ENCODE measurements at places on chromosomes 2 and 18.

GRCh38 chr2:49837561-49838293, 683.4 kb upstream of the FSHR start:
- no peak for DNase-seq

GRCh38 chr2:15539999-15540398, 21.1 kb downstream of the NBAS start:
- DNase-seq = no peak

- DNase-seq = no peak
Observed at GRCh38 chr18:75244351-75245313, 34.0 kb downstream of the TSHZ1 start.

DNA sequence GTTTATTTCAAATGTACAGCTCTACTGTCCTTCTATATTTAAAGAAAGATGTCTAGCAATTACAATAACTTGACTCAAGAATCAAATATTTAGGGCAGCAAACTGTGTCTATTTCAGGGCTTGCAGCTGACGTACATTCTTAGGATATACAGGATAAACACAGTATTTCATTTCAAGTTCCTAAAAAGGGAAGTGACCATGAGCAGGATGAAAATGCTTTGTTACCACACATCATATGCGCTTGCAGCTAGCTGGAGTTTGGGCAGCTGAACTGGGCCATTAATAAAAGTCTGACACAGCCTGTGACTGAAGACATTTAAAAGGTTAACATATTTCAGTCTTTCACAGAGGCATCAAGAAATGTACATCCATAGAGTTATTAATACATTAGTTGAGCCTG, 264.6 kb upstream of the TRIB2 start:
- DNase-seq = no peak

DNA sequence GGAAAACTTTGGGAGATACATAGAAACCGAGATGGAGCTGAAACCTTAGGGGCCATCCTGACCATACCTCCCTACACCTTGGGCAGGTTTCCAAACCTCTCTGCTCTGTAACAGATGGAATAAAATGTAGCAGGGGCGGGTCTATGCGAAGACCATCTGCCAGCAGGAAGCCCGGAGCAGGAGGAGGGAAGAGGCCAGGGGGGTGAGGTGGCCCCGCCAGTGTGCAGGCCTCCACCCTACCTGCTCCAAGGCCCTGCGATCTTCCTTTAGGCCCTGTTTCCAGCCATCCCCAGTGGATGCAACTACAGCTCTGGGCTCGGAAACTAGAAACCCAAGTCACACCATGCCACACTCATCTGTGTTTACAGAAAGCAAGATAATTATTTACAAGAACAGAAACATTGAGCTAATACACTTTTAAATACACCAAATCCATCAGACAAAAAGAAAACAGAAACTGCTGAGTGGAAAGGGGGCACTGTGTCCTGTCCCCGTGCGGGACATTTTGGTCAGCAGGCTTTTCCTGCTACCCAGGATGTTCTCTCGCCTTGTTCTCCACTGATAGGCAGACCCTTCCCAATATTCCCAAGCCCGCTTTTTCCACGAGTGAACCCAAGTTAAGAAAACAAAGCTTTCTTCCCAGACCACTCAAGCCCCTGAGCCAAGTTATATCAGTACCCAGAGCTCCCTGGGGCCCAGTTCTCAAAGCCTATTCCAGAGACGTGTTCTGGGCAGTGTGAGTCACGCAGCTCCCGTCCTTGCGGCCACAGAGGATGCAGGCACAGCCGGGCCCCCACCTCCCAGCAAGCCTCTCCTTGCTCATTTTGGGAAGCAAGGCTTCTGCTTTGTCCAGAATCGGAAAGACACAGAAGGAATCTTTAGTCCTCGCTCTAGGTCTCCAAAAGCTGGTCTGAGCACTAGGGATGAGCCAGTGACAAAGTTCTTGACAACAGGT, 17.3 kb downstream of the CIB4 start:
- no peak for DNase-seq

DNA sequence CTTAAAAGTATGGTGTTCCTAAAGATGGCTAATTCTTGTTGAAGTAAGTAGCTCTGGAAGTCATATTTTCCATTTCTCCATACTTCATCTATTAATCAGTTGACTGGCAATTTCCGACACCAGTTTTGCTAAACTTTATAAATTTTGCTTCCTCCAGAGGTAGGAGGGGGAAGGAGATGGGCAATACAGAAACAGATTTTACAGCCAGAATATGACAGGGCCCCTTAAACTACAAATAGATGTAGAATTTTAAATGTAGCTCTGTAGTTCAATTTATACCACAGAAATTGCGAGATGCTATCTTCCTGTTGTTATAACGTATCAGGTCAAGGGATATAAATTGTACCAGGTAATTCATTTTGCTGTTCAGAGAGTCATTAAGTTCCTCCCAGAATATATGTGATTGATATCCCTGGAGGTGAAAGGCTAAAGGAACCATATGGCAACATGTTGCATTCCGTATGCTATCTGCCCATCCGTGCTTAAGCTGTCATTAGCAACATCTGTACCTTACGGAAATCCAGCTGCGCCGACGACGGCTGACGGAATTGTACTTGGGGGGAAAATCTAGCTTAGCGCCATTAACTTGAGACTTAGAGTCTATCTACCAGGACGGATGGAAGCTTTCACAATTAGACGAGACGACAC, 8.4 kb upstream of the NR4A2 start:
- DNase-seq = no peak

DNA sequence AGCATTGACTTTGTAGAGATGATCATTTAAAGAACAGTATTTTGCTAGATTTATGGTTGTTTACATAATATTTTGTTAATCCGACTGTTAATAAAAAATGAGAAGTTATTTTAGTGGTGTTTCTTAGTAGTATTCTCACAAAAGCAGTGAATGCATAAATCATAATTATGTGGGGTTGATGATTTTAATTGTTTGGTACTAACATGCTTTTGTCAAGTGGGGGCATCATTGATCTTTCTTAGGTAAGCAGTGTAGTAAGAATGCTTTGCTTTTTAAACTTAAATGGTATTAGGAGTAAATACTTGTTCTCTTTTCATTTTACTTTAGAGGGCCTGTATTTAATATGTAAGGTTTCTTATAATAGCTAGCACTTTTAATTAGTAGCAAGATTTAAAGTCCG, 109.2 kb upstream of the OTX1 start:
- DNase-seq = no peak

DNA sequence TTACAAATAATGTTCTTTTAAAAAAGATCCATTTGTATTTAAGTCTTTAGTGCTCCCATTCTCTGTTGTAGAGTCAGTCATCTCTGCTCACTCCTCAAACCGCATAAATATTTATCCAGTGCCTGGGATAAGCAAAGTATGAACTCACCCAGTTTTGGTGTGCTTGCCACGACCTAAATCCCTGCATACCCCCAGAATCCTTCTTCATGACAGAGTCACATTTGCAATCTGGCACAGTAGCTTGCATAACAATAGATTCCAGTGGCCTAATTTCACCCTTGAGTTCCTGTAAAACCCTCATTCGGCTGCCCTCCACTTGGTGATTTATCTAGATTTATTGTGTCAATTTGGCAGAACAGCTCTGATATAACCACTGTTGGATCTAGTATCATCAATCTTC, 92.9 kb downstream of the DTNA start:
- no peak for DNase-seq

DNA sequence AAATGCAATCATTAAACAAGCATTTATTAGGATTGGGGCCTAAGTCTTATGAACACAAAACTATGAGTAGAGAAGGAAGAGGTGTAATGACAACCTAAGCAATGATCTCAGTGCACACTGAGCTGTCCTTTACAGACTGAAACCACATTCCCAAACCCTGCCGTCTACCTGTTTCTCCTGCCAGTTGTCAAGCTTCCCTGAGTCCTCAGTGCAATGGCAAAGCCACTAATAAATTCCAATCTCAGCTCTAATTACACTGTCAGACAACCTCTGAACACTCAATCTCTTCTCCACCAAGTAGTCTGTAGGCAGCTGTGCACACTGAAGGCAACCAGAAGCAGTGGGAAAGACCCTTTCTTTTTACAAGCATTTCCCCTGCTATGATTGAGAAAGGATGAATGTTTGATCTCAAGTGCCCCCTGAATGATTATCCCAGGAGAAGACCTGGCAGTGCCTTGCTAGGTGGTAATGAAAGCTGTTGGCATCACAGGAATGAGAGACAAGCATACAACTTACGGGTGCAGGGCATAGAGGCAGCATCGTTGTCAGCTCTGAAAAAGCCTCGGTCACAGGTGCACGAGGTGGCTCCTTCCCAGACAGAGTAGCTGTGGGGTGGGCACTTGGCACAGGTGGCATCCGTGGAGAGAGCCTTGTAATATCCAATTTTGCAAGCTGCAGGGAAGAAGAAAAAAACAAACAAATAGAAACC, 71.4 kb downstream of the EPHA4 start:
- no peak for DNase-seq

GRCh38 chr2:16050908-16051489, 110.6 kb downstream of the MYCN start:
- no peak for DNase-seq

DNA sequence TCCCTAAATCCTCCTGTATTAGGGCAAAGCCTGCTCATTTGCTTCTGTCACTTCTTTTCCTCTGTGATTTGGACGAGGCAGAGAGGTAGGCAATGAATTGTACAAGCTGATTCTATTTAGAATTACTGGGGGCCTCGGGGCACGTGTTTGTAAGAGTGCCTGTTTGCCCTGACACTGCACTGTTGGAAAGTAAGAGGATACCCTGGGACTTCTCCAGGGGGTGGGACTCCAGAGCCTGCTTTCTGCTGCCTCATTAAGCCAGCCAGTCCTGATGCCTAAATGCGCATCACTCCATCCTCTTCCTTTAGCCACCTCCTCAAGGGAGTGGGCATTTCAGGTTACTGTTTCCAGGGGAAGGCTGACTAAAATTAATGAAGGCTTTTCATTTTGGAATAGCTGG, 134.3 kb downstream of the TDRD15 start:
- DNase-seq = peak; percentile 6

- no peak for DNase-seq
Observed at GRCh38 chr2:7525746-7526145, 608.5 kb downstream of the RNF144A start.

DNA sequence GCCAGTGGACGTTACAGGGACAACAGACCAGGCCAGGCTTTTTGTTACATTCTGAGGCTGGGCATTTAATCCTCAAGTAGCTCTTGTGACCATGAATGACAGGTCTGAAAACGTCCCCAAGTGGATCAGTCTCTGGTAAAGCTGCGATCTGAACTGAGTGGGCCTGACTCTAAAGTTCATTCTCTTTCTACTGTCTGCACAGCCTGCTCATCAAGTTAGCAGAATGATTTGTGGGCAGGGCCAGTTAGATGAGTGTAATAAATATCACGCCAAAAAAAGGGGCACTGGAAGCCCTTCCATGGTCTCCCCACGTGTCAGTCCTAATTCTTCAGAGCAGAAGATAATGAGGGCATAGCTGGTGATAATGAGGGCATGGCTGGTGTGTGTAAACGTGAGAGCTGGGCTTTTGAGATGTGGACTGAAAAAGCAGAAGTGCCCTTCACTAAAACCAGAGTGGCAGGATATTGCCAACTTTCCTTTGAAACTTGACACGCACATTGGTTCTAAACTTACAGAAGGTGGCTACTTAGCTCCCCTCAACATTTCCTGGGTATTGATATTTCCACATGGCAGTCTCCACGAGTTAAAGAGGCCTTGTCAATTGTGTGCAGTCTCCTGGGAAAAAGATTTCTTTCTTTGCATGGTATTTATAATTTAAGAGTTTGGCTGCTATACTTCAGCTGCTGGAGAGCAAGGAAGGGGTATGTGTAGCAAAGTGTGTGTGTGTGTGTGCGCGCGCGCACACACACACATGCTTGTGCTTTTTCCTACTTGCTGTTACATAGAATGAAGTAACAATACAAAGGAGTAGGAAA, 72.7 kb upstream of the LYPD6B start:
- DNase-seq = no peak

- no peak for DNase-seq
Observed at GRCh38 chr2:3725002-3725401, 21.6 kb downstream of the DCDC2C start.

- DNase-seq = no peak
Observed at GRCh38 chr2:49271060-49271606, 116.8 kb upstream of the FSHR start.

- no peak for DNase-seq
Observed at GRCh38 chr2:96797066-96797625, 18.9 kb upstream of the CNNM3 start.

GRCh38 chr2:37832590-37833197, 92.4 kb upstream of the RMDN2 start:
- peak; percentile 92 for DNase-seq

DNA sequence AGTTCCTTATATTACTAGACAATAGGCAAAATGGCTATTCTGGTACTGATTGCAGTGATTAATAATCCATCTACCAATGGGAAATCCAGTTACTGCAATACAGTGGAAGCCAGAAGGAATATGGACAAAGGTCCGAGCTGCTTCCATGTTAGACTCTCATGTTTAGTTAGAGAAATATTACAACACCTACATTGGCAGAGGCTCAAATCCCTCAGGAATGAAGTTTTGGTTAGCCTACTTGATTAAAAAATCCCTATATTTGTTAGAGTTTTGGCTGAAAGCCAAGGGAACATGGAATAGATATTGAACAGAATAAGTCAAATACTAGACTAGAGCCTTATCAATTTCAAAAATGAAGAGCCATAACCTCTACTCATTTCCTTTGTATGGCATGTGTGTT, 48.5 kb downstream of the ARL6IP6 start:
- DNase-seq = no peak

DNA sequence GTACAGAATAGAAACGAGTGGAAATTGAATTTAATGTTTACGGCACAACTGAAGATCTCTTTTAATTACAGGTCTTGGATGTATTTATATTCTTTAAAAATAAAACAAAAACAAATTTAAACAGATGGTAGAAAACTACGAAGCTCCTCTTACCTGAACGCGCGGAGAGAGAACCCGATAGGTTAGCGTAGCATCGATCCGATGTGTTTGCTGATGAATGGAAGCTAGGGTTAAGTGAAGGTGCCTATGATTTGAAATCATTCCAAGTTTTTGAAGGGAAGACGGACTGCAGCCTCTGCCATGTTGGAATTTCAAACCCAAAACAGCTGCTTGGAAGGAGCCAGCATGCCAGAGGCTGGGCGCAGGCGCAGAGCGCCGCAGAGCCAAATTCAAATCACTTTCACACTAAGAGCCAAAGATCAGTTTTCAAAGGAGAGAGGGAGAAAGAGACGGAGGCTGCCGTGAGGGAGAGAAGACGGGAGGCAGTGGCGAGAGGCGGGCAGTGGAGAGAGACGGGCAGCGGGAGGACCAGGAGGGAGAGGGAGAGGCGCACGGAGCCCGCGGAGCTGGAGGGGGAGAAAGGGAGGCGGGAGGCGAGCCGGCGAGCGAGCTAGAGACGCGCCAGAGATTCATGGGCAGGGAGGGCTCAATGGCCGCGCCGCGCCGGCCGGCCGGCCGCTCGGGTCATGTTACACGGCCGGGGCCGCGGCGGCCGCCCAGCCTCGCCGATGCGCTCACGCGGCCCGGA, at the start of gene FIGN:
TSS of gene FIGN (minus strand) at position 324 of the 748 bp plus-strand sequence. CDS start 1,081 bp downstream, outside the sequence.
- DNase-seq = peak; percentile 83

GRCh38 chr2:222989431-222989830, 62.6 kb upstream of the KCNE4 start:
- no peak for DNase-seq

DNA sequence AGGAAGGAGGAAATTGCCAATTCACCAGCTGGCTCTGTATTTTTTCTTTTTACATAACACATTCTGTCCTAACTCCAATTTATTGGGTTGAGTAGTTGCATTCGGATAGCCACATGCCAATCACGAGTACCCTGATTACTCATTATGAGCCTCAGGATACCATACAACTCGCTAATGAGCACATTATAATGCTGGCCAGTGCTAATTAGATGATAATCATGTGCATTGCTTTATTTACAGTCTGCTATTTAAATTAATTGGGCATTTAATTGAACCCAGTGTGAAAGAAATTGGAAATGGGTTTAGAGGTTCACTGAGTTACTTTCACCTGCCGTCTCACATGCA, 15.2 kb downstream of the G6PC2 start:
- no peak for DNase-seq

All from mucosa of gallbladder (tissue), 1 donor.